ENCODE measurements at places on chromosomes 6 and 20.

GRCh38 chr6:157868835-157869234, 45.8 kb downstream of the SNX9 start:
- no peak for DNase-seq

DNA sequence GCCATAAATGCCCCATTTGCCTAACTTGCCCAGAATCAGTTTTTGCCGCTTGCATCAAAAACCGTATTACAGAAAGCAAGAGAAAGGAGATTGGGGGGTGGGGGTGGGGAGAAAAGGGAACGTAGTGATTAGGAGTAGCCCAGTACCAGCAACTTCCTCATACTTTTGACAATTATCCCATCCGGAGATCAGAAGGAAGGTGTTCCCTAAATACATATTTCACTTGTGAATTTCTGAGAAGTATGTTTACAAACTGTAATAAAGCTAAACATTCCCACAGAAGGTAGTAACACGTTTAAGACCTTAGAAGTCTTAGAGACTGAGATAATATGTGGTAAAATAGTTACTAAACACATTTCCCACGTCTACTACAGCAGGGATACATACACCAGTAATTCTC, 14.5 kb downstream of the PREP start:
- DNase-seq = no peak

- no peak for DNase-seq
Observed at GRCh38 chr6:151093706-151094105, 146.1 kb upstream of the AKAP12 start.

GRCh38 chr20:61770113-61770585, 295.5 kb downstream of the TAF4 start:
- no peak for DNase-seq

- no peak for DNase-seq
Observed at GRCh38 chr6:35634316-35634715, 54.4 kb downstream of the FKBP5 start.

- DNase-seq = no peak
Observed at GRCh38 chr20:22556565-22557056, 27.8 kb downstream of the FOXA2 start.

DNA sequence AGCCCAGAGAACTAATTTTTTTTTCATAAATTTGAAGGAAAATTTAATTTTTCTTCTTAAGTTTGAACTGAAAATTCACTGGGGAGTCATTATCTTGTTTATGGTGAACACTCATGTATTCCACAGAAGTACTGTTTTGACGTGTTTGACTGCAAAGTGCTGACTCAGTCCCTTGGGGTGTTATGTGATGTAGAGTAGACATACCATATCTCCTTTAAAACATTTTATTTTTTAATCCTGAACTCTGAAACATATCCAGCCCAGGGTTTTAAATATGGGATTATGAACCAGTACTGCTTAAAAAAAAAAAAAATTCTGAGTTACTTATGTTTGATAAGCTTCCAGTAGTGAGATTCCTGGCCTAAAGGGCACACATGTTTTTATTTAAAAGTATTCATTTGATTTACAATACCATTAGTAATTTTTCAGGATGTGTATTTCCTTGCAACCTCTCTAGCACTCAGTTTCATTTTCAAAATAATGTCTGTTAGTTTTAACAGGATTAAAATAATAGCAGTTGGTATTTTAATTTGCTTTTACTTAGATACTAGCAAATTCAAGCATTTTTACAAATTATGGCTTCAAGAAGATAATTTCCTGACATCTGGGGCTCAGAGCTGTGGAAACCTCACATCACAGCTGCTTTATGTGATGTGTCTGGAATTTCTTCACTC, 81.7 kb upstream of the PDE10A start:
- no peak for DNase-seq

DNA sequence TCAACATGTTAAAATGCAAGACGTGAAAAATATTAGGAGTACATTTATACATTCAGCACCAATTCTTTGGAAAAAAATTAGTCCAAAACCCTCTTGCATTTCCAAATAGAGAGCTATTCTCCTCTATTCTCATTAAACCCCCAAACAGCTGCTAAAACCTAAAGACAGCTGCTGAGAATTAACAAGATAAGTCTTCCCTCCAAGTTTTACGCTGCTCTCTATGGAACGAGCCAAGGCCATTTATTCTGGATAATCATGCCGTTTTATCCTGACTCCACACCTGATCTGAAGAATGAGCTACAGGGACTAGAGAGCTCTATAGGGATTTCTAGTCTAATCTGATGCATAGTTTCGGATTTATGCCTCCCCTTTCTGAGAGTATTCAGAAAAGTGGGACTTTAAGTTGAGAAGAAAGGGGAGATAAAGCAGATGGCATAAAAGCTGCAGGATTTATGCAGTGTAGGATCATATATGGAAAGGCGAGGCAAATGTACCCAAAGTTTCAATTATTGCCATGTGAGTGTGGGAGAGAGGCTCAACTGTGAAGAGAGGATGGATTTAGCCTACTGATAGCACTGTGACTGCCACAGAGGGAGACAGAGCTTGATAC, 64.7 kb upstream of the HS3ST5 start:
- DNase-seq = no peak
